ENCODE measurements at places on chromosomes 4 and X. TPM values are rescaled to one million over a fixed set of nuclear protein-coding genes. Genes with fewer than 3 reads are reported as not detected.

GRCh38 chr4:109672169-109672930, 30.9 kb downstream of the CASP6 start:
- DNase-seq = no peak

Gene PCDH10
- total RNA-seq = 14.8 TPM

- no peak for DNase-seq
Observed at GRCh38 chr4:126727461-126727860, 905.3 kb upstream of the INTU start.

Gene TMEM128
- 20.8 TPM for total RNA-seq

Gene GSPT2
- total RNA-seq = 6.5 TPM

GRCh38 chr4:30968926-30969325, 248.8 kb downstream of the PCDH7 start:
- DNase-seq = no peak

DNA sequence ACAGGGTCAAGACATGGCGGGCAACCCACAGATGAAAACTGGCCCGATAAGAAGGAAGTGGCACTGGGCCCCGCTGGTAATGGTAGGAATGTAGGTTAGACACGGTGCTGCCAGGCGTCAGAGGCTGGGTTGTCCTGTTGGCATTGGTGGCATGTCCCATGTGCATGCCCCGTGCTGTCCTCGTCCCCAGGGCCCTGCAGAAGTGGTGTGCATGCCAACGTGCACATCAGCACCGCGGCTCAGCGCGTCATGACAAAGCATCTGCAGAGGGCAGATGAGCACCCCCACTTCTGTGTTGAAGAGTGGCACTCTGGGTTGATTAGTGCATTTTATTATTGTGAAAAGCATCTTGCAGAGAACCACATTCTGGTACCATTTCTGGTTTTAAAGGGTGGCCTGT, 35.6 kb downstream of the NELFA start:
- DNase-seq = no peak

- no peak for DNase-seq
Observed at GRCh38 chr4:7423801-7424552, 10.8 kb downstream of the PSAPL1 start.

- no peak for DNase-seq
Observed at GRCh38 chr4:88583631-88584470, 8.4 kb upstream of the HERC3 start.

DNA sequence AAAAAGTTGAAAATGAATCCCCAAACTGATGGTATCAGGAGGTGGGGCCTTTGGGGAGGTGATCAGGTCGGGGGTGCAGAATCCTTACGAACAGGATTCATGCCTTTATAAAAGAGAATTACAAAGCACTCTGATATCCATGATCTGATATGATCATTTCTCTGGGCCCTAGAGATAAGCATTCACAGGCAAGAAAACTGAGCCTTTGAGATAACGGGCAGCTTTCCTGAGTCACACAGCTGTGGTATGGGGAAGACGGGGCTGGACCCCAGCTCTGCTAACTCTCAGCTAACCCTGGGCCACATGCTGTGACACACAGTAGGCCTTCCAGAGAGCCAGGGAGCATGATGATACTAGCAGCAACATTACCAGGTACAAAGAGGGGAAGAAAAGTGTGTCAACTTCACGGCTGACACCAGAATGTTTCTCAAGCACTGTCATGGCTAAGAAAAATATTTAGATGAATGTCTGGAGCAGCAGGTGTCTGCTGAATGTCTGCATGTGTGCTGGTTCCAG, 85.1 kb downstream of the SLC2A9 start:
- no peak for DNase-seq

Gene TBC1D25
- 6.5 TPM for total RNA-seq

Gene IDUA
- 11.4 TPM for total RNA-seq

Gene PPEF2
- total RNA-seq = not detected

GRCh38 chr4:47334652-47335051, 128.8 kb downstream of the COMMD8 start:
- DNase-seq = no peak

Gene CHRDL1
- total RNA-seq = not detected

Gene SPATA18
- total RNA-seq = 14.1 TPM

DNA sequence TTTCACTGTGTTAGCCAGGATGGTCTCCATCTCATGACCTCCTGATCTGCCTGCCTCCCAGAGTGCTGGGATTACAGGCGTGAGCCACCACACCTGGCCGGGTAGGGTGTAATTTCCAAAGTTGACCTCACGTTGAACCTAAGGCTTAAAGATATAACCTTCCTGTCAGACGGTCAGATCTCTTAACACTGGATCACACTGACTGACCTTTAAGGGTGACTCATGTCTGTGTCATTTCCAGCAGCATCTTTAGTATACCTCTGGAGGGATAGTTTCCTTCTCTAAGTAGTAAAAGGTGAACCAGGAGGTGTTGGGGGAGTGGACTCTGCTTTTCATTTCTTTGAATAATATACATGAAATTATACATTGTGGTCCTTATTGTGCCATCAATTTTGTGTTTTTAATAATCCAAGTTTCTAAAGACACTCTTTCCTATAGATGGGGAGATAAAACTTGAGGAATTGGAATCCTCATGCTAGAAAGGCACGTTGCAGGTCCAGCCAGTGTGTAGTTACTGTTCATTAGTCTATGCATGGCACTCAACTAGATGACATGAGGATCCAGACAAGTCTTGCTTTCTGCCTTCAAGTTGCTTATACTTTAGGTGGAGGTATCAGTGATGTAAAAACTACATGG, 45.7 kb downstream of the ARHGAP10 start:
- no peak for DNase-seq

DNA sequence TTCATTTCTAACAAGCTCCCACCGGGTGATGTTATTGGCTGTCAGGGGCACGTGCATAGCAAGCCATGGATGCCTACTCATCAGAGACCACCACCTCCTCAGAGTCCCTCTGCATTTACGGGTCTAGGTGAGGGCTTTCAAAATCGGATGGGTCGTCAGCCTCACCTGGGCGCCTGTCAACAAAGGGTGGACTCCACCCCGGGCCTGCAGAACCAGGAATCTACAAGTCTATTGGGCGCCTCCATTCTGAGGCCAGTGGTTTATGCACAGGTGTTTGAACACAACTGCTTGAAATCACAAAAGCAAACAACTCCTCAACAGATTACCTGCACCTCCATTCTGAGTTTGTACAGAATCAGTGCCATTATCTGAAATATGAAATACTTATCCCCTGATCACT, 318.9 kb downstream of the PTTG2 start:
- DNase-seq = no peak

Gene TMSB15A
- 4.5 TPM for total RNA-seq

Gene RIPPLY1
- total RNA-seq = not detected

Gene GAGE13
- not detected for total RNA-seq

Gene GPR119
- not detected for total RNA-seq

Measured in pulmonary artery endothelial cell (primary cell).